ENCODE measurements at places on chromosomes 3 and 15.

DNA sequence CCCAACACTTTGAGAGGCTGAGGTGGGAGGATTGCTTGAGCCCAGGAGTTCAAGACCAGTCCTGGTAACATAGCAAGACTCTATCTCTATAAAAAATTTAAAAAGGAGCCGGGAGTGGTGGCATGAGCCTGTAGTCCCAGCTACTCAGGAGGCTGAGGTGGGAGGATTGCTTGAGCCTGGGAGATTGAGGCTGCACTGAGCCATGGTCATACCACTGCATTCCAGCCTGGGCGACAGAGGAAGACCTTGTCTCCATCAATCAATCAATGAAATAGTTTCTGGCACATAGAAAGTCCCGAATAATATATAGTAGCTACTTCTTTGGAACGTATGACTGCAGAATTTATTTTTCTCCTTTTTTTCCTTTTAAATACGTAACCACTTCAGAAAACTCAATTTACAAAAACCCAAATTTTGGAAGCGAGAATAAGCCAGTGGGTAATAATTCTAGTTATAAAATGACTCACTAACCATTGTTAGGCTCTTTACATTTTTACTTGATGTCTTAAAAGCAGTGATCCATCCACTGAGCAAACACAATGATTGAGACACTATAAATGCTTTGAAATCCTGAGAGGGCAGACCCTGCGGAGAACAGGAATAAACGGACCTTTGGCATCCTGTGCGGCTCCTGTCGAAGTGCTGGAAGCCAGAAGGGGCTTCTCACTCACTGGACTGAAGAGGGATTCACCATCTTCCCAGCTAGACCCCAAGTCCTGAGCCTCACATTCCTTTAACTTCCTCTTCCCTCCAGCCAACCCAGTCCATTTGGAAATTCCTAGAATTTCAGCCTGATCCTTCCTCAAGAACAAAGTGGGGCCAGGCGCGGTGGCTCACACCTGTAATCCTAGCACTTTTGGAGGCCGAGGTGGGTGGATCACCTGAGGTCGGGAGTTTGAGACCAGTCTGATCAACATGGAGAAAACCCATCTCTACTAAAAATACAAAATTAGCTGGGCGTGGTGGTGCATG lies 68.4 kb upstream of the MFGE8 start:
- DNase-seq = no peak

DNA sequence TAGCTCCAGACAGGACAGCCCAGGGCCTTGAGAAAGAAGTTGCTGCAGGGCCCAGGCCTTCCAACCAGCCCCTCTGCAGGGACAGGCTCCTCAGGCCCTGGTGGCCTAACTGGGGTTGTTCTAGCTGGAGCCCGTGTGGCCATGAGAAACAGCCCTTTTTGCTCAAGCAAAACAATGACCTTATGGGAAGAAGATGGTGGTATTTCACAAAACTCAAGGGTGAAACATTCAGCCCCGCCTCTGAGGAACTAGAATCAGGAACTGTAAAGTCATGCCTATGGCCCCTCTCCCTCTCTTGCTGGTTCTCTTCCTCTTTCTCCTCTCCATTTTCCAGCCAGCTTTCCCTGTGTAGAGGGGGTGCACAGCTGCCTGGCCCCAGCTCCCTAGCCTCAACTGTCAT lies 273.3 kb downstream of the RPLP1 start:
- DNase-seq = no peak

DNA sequence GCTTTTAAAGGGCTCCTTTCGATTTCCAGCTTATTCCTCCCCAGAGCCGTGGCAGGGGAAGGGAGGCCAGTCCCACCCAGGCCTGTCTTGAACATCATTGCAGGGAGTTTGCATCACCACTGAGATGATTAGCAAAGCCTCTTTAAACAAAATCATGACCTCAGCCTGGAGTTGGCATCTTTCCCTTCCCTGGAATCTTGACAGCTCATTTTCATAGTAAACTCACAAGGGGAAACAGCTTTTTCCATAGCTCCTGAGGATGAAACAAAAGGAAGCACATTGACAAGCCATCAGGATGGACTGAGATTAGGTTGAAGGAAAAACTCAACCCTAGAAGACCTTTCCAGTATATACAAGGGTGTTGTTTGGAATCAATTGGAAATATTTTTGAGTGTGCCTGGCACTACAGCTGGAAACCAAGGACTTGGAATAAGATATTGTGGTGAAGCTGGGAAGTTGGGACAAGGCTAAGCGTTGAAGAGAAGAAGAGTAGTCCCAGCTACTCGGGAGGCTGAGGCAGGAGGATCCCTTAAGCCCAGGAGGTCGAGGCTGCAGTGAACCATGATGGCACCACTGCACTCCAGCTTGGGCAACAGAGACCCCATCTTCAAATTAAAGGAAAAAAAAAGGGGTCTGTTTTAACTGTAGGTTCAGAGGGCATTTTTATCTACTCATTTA lies 3.1 kb upstream of the LARP6 start:
- DNase-seq = no peak

DNA sequence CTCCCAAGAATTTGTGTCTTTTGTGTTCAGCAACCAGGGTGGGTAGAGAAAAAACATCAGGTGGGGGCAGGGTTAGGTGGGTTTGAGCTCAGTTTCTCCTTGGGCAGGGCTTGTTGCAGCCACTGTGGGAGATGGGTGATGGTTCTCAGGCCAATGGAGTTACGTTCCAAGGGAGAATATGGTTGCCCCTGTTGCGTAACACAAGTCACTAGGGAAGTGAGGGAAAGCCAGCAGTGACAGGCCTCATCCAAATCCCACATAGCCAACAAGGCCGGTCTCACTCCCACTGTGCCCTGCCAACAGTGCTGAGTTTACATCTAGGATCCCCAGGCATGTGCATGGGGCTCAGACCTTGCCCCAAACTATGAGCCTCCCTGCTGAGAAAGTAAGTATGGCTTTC lies 7.9 kb upstream of the FBXL2 start:
- no peak for DNase-seq

GRCh38 chr15:98906712-98907083 lies 100.9 kb downstream of the PGPEP1L start:
- DNase-seq = no peak

DNA sequence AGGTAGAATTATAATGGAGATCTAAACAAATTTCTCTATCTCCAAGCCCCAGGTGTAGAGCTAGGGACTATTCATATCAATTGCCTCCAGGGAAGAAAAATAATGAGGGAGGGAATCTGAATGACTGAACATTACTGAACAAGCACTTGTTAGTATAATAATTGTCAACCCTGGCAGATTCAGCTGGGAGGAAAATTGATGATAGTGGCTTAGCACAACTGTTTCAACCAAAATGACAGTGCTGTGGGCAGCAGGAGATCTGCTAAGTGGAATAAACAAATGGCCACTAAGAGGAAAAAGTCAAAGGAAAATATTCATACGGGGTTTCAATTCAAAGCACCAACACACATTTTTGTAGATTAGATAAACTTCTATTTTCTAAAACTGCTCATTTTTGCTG lies 294.9 kb upstream of the ZNF385D start:
- no peak for DNase-seq

- DNase-seq = no peak
Observed at GRCh38 chr15:67841513-67841762, 1.6 kb upstream of the RNU6-1 start.

- DNase-seq = no peak
Observed at GRCh38 chr3:32200992-32201758, 37.3 kb upstream of the CMTM8 start.

- no peak for DNase-seq
Observed at GRCh38 chr15:70219256-70219895, 121.7 kb upstream of the TLE3 start.

DNA sequence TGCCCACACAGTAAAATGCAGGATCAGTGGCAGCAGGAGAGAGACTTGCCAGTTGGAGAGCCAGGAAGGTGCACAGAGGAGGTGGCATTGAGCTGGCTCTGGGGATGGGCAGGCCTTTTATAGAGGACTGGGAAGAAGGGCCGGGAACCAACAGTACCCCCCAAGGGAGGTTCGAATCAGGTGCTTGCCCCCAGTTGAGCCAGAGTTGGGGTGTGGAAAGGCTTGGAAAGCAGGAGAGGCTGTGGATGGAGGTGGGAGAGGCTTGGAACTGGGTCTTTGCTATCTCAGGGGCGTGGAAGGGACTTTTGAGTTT lies 107.6 kb downstream of the KLF13 start:
- DNase-seq = no peak

DNA sequence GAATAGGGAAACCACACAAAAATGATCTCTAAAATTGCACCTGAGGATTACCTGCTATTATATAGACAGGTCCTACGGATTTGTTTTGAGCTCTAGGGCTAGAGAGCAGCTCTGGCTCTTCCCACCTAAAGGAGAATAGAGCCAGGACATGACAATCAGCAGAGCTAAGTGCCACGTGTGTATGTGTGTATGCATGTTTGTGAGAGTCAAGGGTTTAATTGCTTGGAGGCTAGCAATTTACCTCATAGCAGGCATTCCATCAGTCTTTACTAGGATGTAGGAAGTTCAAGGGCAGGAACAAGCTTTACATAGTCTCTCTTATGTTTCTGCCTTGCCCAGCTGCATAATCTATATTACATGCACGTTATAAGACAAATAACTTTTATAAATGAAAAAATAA lies 498.2 kb downstream of the NSUN3 start:
- DNase-seq = no peak

DNA sequence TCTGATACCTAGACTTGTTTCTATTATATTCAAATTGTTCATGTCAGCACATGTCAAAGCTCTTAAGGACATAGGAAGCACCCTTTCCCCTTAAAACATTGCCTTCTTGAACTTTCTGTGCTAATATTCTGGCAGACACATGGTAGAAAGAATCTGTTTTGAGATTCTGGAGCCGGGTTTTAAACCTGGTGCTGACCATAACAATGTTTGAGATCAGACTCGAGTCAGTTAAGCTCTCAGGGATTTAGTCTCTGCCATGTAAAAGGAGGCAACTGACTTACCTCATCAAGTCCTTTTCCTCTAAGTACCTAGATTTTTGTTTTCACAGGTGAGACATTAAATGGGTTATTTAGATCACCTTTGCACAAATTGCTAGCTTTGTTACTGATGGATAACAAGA lies 38.9 kb downstream of the RBMS3 start:
- DNase-seq = no peak

- DNase-seq = no peak
Observed at GRCh38 chr3:190026154-190026553, 94.5 kb downstream of the P3H2 start.

- no peak for DNase-seq
Observed at GRCh38 chr3:59234884-59235633, 185.2 kb upstream of the CFAP20DC start.

- no peak for DNase-seq
Observed at GRCh38 chr3:133855772-133856171, 39.9 kb downstream of the RAB6B start.

GRCh38 chr3:183108001-183108449 lies 8.7 kb upstream of the MCCC1 start:
- DNase-seq = no peak

- no peak for DNase-seq
Observed at GRCh38 chr3:154285221-154285620, 39.1 kb downstream of the DHX36 start.

DNA sequence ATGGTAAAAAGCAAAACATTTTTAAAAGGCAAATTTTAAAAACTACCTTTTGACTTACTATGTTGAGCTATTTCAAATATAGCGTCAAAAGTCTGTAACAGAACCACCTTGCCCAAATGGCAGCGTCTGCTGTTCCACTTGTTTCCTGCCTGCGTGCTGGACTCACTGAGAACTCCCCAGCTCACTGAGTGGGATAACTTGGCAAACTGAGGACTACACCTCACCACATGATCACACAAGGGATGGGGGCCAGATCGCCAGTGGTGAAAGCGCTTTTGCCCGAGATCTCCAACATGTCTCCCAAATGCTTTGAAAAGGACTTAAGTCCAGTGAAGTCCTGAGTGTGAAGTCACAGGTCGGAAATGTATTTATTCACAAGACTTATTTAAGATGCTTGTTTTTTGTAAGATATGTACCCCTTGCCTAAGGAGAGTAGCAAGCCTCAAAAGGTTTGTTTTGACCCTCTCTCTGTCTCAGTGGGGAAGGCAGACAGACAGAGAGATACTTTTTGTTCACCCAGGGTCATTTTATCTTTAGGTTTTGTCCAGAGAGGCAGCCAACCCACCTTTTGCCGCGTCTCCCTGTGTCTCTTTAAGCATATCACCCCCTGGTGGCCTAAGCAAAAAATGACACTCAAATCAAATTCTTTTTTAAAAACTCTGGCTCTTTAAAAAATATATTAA lies 192.6 kb downstream of the PDZRN3 start:
- DNase-seq = no peak

GRCh38 chr3:66747696-66748095 lies 246.9 kb upstream of the LRIG1 start:
- DNase-seq = no peak

- DNase-seq = no peak
Observed at GRCh38 chr15:31304751-31305365, 21.8 kb upstream of the KLF13 start.

- no peak for DNase-seq
Observed at GRCh38 chr3:109071350-109072142, 46.4 kb downstream of the MORC1 start.

DNA sequence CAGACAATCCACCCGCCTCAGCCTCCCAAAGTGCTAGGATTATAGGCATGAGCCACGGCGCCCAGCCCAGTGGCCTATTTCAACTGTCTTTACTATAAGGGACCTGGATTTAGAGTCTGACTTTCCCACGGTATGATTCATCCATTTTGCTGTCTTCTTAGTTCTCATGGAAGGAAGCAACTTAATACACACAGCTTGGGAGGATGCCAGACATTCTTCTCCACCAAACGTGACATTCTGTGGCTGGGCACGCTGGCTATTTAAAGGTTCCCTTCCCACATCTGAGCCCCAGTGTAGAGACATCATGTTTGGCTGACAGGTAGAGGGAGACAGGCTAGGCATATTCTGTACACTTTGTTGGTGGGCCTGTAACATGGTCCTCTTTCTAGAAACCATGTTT lies 26.2 kb downstream of the FAM43A start:
- no peak for DNase-seq

- no peak for DNase-seq
Observed at GRCh38 chr15:71639471-71639870, 170.9 kb upstream of the NR2E3 start.

DNA sequence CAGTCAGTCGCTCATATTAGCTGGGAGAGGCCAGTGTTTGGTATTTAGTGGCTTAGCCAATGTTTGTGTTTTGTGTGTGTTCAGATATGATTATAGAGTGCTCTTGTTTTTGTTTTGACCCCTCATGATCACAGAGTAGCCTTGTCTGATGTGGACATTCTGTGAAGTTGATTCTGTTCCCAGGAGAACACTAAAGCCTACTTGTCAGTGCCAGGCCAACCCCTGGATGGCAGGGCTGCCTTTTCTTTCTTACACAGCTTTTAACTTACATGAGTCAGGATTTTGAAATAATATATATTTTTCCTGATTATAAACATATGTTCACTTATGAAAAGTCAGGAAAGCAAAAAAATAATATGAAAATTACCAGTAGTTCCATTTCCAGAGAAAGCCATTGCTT lies 11.9 kb downstream of the CFAP161 start:
- no peak for DNase-seq

Measured in NCI-H524 treated with DMSO at 0.1 percent for 48 hours (cell line).